ENCODE measurements at places on chromosomes 5 and 9.

GRCh38 chr5:123709422-123709821, 197.4 kb downstream of the CSNK1G3 start:
- DNase-seq, result no peak

GRCh38 chr9:133226219-133227171, 17.4 kb upstream of the OBP2B start:
- DNase-seq, result no peak

DNA sequence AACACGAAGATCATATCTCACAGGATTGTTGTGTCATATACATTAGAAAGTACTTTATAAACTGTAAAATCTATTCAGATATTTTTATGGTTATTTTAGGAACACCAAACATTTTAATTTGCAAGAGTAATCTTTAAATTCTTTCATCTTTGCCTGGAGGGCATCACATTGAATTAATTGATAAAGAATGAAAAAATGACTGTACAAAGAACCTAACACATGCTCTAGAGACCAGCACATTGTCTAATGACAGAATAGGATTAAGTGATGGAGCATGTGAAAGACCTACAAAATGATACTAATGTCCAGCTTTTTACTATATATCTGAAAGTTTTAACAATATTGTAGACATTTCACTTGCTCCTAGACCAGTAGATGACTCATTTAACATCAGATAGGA, 88.0 kb downstream of the ZSWIM6 start:
- DNase-seq, result no peak

GRCh38 chr5:118561235-118561634, 427.1 kb downstream of the DTWD2 start:
- no peak for DNase-seq

- DNase-seq, result no peak
These were observed 137.5 kb downstream of the C5orf15 start for GRCh38 chr5:133830911-133831310.

Measured in COLO829 (cell line).